Kidney (tissue), 22 donors: ENCODE measurements at places on chromosomes 12 and 14.

- no peak for DNase-seq
Observed at GRCh38 chr12:116926283-116927243, 15.8 kb downstream of the FBXW8 start.

DNA sequence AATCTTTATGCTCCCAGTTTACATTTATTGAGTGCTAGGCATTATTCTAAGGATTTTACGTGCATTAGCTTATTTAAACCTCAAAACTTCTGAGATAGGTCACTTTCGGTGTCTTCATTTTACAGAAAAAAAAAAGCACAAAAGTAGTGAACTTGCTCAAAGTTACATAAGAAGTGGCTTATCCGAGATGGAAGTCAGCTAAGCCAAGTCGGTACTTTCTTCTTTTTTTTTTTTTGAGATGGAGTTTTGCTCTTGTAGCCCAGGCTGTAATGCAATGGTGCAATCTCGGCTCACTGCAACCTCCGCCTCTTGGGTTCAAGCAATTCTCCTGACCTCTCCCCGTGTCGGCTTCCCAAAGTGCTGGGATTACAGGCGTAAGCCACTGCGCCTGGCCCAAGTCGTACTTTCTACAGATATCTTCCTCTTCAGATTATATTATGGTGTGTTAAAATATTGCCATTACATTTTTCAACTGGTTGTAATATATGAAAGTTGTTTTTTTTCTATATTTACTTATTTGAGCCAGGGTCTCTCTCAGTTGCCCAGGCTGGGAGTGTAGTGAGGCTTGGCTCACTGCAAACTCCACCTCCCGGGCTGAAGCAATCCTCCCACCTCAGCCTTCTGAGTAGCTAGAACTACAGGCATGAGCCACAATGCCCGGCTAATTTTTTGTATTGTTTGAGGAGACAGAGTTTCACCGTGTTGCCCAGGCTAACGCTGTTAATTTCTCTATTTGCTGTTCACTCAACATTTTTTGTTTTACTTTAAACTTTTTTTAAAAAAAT, 8.9 kb downstream of the DPPA3 start:
- DNase-seq: no peak

- no peak for DNase-seq
Observed at GRCh38 chr12:115572440-115572839, 705.1 kb downstream of the MED13L start.

DNA sequence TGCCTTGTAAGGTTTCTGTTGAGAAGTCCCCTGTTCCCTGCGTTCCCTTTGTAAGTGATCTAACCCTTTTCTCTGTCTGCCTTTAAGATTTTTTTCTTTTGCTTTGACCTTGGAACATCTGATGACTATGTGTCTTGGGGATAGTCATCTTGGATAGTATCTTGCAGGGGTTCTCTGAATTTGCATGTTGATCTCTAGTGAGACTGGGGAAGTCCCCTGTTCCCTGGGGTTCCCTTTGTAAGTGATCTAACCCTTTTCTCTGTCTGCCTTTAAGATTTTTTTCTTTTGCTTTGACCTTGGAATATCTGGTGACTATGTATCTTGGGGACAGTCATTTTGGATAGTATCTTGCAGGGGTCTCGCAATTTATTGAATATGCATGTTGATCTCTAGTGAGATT, 38.2 kb upstream of the TMX1 start:
- no peak for DNase-seq

DNA sequence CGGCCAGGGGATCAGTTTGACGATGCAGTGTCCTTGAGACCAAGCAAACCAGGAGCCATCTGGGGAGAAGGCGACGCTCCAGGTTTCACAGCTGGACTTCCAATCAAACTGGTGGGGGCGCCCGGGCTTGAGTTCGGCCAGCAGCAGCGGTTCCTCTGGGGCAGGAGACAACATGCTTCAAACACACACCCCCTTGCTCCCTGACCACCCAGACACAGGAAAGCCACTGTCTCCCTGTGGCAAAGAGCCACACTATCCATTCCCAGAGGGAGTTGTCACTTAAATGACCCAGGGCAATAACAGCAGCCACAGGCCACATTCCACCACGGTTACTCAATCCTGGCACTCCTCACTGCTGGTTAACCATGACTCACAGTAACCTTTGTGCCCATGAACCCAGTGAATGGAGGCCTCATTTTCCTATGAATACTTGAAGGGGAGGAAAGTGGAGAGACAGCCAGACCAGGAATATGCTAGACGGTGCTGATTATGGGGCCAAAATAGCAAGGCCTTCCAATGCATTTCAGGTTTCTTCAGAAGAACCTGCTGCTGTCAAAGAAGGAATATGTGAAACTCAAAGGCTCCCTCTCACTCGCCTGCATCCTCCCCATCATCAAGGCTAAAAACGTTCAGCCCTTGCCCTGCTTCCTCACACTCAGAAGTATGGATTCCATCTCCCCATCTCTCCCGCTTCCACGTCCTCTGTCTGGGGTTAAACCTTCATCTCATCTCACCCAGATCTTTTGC, 8.5 kb downstream of the WSB2 start:
- peak; percentile 38 for DNase-seq

GRCh38 chr12:72267974-72268373, 4.2 kb upstream of the TRHDE start:
- no peak for DNase-seq

- no peak for DNase-seq
Observed at GRCh38 chr14:97655169-97655948, 858.2 kb downstream of the VRK1 start.

DNA sequence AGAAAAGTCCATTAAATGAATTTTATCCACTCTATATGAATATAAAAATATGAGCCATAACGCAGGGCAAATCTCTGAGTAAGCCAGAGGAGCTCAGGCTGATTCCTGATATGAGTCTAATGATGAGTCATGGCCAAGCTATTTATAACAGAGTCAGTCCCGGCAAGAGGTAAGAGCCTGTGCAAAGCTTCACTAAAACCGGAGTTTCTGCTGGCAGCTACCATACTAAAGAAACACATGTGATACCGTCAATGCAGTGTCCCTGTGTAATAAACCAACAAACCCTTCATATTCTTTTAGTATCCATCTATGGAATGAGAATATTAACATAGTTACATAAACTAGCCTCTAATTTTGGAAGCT, 319.4 kb downstream of the KCNC2 start:
- DNase-seq: peak; percentile 13

DNA sequence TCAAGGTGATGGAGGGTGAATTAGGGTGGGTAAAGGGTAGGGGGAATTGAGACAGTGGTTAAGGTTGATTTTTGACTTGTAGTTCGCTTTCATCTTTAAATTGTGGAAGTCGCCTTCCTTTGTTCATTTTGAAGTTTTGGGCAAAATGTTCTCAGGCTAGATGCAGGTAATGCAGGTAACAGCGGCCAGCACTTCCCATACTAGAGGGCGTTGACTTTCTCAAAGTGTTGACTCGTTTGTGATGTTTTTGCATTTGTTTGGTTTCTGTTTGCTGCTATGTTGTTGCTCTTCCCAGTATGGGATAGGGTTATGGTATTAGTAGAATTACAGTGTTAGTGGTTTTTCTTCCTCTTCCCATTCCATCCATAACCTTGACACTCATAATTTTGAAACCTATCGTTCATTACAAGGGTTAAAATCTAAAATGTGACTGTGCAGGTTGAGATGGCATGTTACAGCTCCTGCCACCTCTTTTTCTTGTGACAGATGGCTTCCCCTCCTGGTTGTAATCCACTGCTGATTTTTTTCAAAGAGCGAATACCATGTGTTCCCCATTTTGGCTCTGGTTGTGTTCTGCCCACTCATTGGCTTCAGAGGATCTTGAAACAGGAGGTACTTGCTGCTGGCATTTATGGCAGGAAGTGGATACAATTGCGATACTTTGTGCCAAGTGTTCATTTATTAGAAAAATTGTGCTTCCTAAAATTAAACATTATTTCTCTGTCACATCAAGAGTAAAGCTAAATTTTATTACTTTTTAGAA, 57.1 kb downstream of the ERC1 start:
- no peak for DNase-seq

DNA sequence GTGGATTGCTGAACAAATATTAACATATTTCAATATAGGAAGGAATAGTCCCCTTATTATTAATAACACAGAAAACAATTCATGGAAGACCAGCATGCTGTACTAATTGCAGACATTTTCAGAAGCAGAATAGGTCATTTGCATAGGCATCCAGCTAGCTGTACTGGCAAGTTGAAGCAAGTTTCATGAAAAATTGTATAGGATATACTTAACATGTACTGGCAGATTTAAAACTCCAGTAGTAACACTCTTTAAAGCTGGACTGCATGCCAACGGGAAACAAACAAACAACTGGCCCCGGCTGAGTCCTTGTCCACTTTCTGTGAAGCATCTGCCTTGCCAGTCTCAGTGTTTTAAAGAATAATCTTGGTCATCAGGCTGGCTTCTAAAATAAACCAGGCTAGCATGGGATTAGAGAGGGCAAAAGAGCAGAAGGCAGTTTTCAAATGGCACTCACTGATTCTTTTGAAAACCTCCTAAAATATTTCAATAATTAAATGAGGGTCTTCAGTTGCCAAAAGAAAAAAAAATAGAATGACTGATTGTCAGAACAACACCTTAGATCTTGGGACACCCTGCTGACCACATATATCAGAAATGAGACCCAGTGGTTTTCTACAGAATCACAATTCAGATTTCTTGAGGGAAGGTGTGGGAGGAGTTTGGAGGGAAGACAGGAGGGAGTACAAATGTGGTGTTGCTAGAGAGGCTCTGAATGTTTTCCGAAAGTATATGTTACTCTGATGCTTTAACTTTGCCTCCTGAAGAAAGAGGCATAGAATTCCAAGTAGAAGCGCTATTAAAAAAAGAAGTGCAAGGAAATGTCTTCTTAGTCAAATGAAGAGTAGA, 122.5 kb upstream of the KRAS start:
- no peak for DNase-seq
